ENCODE measurements at places on chromosomes 7 and 10. TPM values are rescaled to one million over a fixed set of nuclear protein-coding genes. Genes with fewer than 3 reads are reported as not detected.

DNA sequence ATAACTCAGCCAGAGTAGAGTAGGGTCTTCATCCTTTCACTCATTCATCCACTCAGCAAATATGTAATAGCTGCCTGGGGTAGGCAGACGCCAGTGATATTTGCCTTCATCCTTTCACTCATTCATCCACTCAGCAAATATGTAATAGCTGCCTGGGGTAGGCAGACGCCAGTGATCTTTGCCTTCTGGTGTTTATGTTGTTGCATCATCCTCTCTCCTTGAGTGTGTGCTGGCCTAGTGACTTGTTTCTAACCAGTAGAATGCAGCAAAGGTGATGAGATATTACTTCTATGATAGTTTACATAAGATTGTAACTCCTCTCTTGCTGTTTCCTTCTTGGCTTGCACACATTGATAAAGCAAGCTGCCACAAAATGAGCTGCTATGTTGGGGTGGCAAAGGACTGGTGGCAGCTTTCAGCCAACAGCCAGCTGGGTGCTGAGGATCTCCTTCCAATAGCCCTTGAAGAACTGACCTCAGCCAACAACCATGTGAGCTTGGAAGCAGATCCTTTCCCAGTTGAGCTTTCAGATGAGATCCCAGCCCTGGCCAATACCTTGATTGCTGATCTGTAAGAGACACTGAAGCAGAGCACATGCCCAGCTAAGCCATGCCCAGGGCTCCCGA lies 23.2 kb upstream of the MTPN start:
- H3K27me3 ChIP-seq = no peaks in the 10 kb centered on the region
- H3K36me3 ChIP-seq = no peaks in the 10 kb centered on the region
- H3K4me1 ChIP-seq = no peaks in the 10 kb centered on the region
- no peak overlapping the region for H3K27ac ChIP-seq

- H3K4me1 ChIP-seq = no peaks in the 10 kb centered on the region
- no peaks in the 10 kb centered on the region for H3K27me3 ChIP-seq
- no peak overlapping the region for H3K27ac ChIP-seq
- no peak overlapping the region for H3K4me3 ChIP-seq
- no peak for DNase-seq
- H3K36me3 ChIP-seq = no peaks in the 10 kb centered on the region
These were observed 87.7 kb downstream of the SEM1 start for GRCh38 chr7:96621932-96622331.

GRCh38 chr10:61592581-61592980 lies 70.1 kb upstream of the CABCOCO1 start:
- no peaks in the 10 kb centered on the region for H3K4me1 ChIP-seq
- no peak for DNase-seq
- no peaks in the 10 kb centered on the region for H3K36me3 ChIP-seq
- H3K27me3 ChIP-seq = no peaks in the 10 kb centered on the region
- no peak overlapping the region for H3K27ac ChIP-seq

SLC13A4 gene
- not detected for total RNA-seq

- peak overlapping the region; percentile 29 for H3K27ac ChIP-seq
- no peak overlapping the region for H3K4me3 ChIP-seq
- DNase-seq = peak; percentile 62
- no peaks in the 10 kb centered on the region for H3K27me3 ChIP-seq
- H3K4me1 ChIP-seq = peaks cover 3% of the 10 kb centered on the region
These were observed 20.1 kb downstream of the P4HA1 start for GRCh38 chr10:73076360-73077183.

DNA sequence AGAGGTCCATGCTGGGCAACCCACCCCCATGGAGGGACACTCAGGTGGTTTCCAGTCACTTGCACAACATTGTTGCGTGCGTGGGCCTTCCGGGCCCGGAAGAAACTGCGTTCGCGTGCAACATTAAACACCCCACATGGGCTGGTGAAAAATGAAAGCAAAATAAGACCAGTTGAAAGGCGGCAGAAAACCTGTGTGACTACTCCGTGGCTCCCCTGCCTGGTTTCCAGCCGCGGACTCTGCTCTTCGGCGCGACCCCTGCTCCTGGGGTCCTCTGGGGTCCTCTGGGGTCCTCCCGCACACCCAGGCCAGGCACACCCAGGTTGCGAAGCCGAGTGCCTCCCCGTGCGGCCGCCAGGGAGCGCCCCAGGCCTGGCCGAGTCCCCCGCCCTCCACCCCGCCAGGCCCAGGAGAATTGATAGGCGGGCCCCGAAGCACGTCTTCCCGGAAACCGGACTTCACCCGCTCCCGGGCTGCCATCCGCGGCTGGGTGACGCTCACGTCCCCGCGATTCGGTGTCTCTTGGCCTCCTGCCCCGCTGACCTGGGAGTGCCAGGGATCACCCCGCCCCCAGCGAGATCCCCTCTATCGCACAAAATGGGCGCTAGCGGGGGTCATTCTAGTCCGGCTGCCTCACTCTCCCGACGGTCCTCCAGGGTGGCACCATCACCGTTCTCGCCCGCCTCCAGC lies 1.9 kb upstream of the SH2D4B start:
- H3K4me3 ChIP-seq = peak overlapping the region; percentile 46
- no peaks in the 10 kb centered on the region for H3K36me3 ChIP-seq
- DNase-seq = peak; percentile 82
- peak overlapping the region; percentile 46 for H3K27ac ChIP-seq
- no peaks in the 10 kb centered on the region for H3K27me3 ChIP-seq

CLEC5A gene
- total RNA-seq = not detected

TRPV5 gene
- not detected for total RNA-seq

- H3K36me3 ChIP-seq = no peaks in the 10 kb centered on the region
- H3K4me1 ChIP-seq = peaks cover 24% of the 10 kb centered on the region
- no peaks in the 10 kb centered on the region for H3K27me3 ChIP-seq
- no peak overlapping the region for H3K27ac ChIP-seq
- no peak overlapping the region for H3K4me3 ChIP-seq
These were observed 1.5 kb downstream of the SUN1 start for GRCh38 chr7:833601-834258.

GRCh38 chr10:59285848-59286247 lies 76.5 kb downstream of the FAM13C start:
- H3K27me3 ChIP-seq = no peaks in the 10 kb centered on the region
- DNase-seq = no peak
- H3K27ac ChIP-seq = no peak overlapping the region
- no peaks in the 10 kb centered on the region for H3K4me1 ChIP-seq
- no peak overlapping the region for H3K4me3 ChIP-seq

C10orf67 gene
- total RNA-seq = not detected

GRCh38 chr7:105403128-105403527 lies 14.4 kb upstream of the SRPK2 start:
- H3K27me3 ChIP-seq = no peaks in the 10 kb centered on the region
- H3K27ac ChIP-seq = no peak overlapping the region
- H3K4me3 ChIP-seq = no peak overlapping the region
- no peaks in the 10 kb centered on the region for H3K36me3 ChIP-seq

DNA sequence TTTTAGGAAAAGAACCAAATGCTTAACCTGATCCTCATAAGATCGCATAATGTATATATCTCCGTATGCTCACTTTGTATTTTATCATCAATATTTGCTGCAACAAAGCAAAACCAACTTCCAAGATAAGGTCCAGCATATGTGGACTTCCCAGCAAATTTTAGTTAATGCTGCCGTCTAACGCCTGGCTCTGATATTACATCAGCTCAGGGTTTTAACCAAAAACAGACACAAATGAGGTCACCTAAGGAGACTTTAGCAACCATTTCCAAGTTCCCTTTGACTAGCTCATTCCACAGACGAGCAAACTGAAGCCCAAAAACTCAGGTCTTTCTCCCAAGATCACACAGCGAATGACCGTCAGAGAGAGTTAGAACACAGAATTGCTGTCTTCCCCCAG lies 59.4 kb upstream of the UCN3 start:
- no peaks in the 10 kb centered on the region for H3K36me3 ChIP-seq
- no peak overlapping the region for H3K4me3 ChIP-seq
- no peak overlapping the region for H3K27ac ChIP-seq
- no peaks in the 10 kb centered on the region for H3K27me3 ChIP-seq
- H3K4me1 ChIP-seq = no peaks in the 10 kb centered on the region

GRCh38 chr7:116354546-116355423 lies 144.4 kb downstream of the TES start:
- no peak overlapping the region for H3K4me3 ChIP-seq
- H3K27me3 ChIP-seq = no peaks in the 10 kb centered on the region
- H3K27ac ChIP-seq = peak overlapping the region; percentile 52
- H3K4me1 ChIP-seq = no peaks in the 10 kb centered on the region

AGMO gene
- 0.37 TPM for total RNA-seq

ABCF2 gene
- total RNA-seq = 38.3 TPM

GRCh38 chr10:11156480-11156879 lies 138.8 kb downstream of the CELF2 start:
- no peak overlapping the region for H3K27ac ChIP-seq
- H3K36me3 ChIP-seq = no peaks in the 10 kb centered on the region
- no peak overlapping the region for H3K4me3 ChIP-seq
- DNase-seq = no peak
- H3K4me1 ChIP-seq = no peaks in the 10 kb centered on the region
- H3K27me3 ChIP-seq = no peaks in the 10 kb centered on the region

CYP2C19 gene
- total RNA-seq = 1.9 TPM

RASSF4 gene
- total RNA-seq = 13.1 TPM

- DNase-seq = no peak
- no peaks in the 10 kb centered on the region for H3K27me3 ChIP-seq
- H3K4me3 ChIP-seq = no peak overlapping the region
- no peaks in the 10 kb centered on the region for H3K36me3 ChIP-seq
These were observed 107.1 kb upstream of the NOBOX start for GRCh38 chr7:144510621-144511020.

DNA sequence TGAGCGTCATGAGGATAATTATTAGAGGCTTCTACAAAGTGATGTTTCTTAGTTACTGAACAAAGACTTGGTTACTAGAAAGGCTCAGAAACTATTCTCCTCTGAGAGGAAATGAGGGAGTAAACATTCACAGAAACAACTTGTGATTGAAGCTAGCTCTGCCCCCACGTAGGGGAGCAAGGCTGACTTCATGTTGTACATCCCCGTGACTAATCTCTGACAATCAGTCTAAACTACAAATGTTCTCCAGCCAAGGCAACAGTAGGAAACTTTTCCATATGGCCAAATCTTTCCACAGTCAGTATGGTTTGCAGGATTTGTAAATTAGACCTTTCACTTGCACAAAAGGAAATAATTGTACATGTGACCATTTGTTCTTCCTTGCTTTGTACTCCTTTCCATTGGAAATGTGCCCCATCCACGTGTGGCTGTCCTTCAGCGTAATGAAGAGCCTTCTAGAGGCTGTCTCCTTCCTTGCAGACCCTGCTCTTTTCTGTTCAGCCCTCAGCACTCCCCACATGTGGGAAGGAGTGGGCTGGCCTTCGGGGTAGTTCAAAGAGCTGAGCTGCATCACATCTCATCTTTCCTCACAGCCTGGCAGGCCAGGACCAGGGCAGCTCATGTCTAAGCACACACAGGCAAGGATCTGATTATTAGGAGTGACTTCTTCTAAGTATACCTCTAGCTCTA lies 93.5 kb downstream of the PCGF5 start:
- H3K4me3 ChIP-seq = no peak overlapping the region
- H3K27ac ChIP-seq = no peak overlapping the region
- H3K27me3 ChIP-seq = no peaks in the 10 kb centered on the region
- no peaks in the 10 kb centered on the region for H3K36me3 ChIP-seq

UTF1 gene
- not detected for total RNA-seq

GRCh38 chr10:1119027-1119426 lies 62.8 kb downstream of the WDR37 start:
- H3K4me3 ChIP-seq = no peak overlapping the region
- no peaks in the 10 kb centered on the region for H3K27me3 ChIP-seq
- H3K36me3 ChIP-seq = no peaks in the 10 kb centered on the region
- no peak overlapping the region for H3K27ac ChIP-seq

DNA sequence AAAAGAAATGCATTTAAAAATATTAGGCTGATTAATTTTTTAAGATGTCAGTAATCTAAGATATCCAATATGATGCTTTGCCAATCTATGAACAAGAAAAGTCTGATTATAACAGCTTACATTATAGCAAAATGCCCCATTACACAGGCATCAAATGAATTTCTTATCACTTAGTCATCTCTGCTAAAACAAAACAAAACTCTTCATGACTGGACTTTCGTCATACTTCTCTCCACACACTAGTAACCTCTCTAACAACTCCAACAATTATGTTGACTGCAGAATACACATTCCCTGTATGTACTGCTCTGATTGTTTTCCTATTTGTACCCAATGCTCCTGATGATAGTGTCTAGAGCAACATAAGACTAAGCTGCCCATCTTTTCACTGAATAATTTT lies 3.8 kb upstream of the MKI67 start:
- DNase-seq = no peak
- no peak overlapping the region for H3K27ac ChIP-seq
- H3K4me3 ChIP-seq = no peak overlapping the region

GRCh38 chr7:68929781-68930261 lies 668.5 kb upstream of the AUTS2 start:
- H3K4me3 ChIP-seq = no peak overlapping the region
- DNase-seq = no peak
- no peaks in the 10 kb centered on the region for H3K36me3 ChIP-seq
- H3K27ac ChIP-seq = no peak overlapping the region
- no peaks in the 10 kb centered on the region for H3K27me3 ChIP-seq
- H3K4me1 ChIP-seq = no peaks in the 10 kb centered on the region

DNA sequence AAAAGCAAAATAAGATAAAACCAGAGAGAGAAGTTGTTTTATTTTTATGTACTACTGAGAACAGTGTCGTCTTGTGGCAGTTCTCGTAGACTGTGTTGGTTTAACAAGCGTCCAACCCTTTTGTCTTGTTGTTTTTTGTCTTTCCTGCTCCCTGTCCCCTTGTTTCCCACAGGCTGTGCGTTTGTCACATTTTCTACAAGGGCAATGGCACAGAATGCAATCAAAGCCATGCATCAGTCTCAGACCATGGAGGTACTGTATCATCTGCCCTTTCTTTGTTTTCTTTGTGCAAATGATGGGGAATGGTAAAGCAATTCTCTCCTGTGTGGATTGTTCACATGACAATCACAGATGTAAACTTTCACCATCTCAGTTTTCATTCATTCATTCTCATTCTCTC lies 248.8 kb downstream of the CELF2 start:
- H3K4me1 ChIP-seq = no peaks in the 10 kb centered on the region
- H3K4me3 ChIP-seq = no peak overlapping the region
- H3K36me3 ChIP-seq = no peaks in the 10 kb centered on the region
- no peaks in the 10 kb centered on the region for H3K27me3 ChIP-seq

GRCh38 chr7:120805636-120806388 lies 52.1 kb downstream of the TSPAN12 start:
- H3K4me1 ChIP-seq = no peaks in the 10 kb centered on the region
- H3K27ac ChIP-seq = no peak overlapping the region
- no peaks in the 10 kb centered on the region for H3K27me3 ChIP-seq
- peak; percentile 66 for DNase-seq

ZNF488 gene
- 4.1 TPM for total RNA-seq

DNA sequence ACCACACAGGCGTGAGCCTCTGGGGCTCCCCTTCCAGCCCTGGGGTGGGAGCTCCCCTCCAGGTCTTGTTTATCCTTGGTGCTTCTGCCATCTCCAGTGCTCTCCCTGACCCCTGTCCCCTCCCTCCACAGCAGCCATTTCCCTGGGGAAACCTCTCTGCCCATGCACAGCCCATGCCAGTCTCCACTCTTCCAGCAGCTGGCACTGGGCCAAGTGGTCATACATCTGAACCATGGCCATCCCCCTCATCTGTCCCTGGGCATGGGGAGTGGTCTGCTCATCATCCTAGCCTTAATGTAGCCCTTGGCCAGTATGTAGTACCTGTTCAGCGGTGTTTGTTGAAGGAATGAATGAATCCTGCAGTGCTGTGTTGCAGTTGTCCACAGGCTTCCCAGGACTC lies 172.4 kb upstream of the ZNF32 start:
- peaks cover 2% of the 10 kb centered on the region for H3K4me1 ChIP-seq
- DNase-seq = no peak
- no peaks in the 10 kb centered on the region for H3K36me3 ChIP-seq
- no peak overlapping the region for H3K4me3 ChIP-seq
- no peaks in the 10 kb centered on the region for H3K27me3 ChIP-seq
- no peak overlapping the region for H3K27ac ChIP-seq

MINPP1 gene
- total RNA-seq = 19.7 TPM
